ENCODE measurements at places on chromosomes 1 and 21.

DNA sequence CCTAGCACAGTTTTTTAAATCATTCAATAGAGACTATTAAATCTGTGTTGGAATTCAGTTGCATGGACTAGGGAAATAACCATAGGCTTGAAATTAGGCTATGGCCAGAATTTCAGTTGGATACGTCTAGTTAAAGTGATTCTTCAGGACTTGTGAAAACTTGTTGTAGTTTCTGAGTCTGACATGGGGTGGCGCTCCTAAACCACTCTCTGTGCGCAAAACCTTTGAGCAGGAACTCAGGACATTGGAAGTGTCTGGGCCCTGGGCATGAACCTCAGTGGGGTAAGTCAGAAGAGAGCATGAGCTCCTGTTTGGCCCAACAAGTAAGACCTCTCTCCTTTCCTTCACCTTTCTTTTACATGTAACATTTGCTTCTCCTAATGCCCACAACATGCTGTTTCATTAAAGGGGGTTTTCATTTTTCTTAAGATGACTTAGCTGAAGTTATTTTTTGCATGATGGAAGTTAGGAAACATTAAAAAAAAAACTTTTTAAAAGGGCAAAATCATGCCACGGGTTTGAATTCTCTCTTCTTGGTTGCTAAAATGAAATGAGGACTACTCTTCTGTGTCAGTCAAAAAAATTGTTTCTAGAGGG, 17.1 kb upstream of the CCDC190 start:
- DNase-seq = no peak

DNA sequence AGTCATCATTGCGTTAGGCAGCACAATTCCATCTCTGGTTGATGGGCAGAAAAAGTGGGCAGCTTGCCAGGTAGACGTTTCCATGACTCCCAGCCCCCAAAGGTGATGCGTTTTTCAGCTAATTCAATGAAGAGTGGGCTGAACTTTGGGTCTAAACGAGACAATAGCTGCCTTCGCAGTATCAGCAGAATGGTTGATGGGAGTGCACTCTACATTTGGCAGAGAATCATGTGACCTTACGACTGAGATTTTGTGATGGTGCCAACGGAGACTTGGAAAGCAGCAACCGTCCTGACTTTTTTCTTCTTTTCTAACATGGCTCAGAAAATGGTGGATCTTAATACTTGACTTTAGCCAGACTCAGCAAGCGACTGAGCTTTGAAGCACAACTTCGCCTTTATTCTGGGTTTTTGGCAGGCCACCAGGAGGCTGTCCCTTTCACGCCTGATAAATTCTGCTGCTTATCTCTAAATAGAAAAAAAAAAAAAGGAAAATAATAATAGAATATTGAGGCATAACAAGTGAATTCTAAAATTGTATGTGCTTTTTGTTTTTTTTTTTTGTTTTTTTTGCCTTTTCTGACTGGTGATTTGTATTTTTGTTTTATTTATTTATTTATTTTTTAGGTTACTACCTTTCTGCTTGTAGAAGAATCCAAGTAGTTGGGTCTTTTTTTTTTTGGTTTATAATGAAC, 804.8 kb downstream of the USP25 start:
- peak; percentile 47 for DNase-seq

- DNase-seq = no peak
These were observed 27.4 kb upstream of the KIRREL1 start for GRCh38 chr1:157966031-157966537.

DNA sequence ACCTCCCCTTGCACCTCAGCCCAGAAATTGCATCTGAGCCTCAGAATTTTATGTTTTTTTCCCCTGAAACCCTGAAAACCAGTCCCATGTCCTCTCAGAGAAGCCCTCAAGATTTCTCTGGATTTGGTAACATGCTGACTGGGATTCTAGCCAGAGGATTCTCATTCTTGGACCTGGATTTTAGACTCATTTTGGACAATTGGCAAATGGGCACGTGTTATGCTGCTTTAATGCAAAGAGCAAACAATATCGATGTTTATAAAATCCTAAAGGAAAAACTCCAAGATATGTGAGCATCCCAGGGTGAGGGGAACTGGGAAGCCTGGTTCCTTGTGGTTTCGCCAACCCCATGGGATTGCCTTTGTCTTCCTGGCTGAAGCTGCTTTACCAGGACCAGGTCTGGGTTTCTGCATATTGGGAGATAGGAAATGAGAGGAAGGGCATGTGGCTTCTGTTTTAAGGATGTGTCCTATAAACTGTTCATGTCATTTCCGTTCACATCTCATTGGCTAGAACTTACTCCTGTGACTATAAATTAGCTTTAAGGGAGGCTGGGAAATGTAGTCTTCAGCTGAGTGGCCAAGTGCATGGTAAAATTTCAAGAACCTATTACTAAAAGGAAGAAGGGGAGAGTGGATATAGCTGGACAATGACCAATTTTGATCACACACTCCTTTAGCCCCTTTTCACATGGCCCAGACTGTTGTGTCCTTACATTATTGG, 27.2 kb upstream of the BCL10 start:
- DNase-seq = no peak

DNA sequence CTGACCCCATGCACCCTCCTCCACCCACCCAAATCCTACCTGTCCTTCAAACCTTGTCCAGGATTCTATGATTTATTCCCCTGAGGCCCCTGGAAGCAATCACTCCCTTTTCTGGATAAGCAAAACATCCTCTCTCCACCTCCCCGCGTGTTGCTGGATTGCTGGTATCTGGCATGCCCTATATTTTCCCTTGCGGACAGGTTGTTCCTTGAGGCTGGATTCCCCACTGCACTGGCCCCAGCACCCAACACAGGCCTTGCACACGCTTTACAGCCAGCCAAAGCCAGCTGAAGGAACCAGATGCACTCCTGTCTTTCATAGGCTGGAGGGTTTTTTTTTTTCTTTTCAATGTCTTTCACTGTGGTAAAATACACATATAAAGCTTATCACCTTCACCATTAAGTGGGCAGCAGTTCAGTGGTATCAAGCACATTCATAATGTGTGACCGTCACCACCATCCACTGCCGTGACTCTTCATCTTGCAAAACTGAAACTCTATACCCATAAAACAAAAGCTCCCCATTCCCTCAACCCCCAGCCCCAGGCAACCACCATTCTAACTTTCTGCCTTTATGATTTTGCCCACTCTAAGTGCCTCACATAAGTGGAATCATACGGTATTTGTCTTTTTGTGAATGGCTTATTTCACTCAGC, 50.9 kb downstream of the TOR1AIP2 start:
- DNase-seq = no peak

GRCh38 chr21:33386222-33386784, 16.9 kb upstream of the IFNGR2 start:
- no peak for DNase-seq

GRCh38 chr1:1068517-1069055, 5.5 kb downstream of the RNF223 start:
- no peak for DNase-seq

DNA sequence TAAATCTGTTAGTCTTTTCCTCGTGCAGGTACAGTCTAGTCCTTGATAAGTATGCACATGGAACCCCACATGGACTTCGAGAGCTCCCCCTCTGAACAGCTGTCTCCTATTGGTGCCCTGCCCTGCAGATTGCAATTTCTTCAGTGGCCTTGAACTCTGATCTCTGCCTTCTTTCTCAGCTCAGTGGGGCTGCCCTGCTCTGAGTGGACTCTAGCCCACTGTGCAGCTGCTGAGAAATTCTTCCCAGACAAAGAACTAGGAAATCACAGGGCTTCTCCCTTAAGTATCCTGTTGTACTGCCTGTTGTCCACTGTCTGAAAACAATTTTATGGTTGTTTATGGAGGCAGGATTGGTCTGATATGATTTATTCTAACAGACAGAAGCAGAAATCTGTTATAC, 38.2 kb downstream of the ADAM30 start:
- DNase-seq = no peak

DNA sequence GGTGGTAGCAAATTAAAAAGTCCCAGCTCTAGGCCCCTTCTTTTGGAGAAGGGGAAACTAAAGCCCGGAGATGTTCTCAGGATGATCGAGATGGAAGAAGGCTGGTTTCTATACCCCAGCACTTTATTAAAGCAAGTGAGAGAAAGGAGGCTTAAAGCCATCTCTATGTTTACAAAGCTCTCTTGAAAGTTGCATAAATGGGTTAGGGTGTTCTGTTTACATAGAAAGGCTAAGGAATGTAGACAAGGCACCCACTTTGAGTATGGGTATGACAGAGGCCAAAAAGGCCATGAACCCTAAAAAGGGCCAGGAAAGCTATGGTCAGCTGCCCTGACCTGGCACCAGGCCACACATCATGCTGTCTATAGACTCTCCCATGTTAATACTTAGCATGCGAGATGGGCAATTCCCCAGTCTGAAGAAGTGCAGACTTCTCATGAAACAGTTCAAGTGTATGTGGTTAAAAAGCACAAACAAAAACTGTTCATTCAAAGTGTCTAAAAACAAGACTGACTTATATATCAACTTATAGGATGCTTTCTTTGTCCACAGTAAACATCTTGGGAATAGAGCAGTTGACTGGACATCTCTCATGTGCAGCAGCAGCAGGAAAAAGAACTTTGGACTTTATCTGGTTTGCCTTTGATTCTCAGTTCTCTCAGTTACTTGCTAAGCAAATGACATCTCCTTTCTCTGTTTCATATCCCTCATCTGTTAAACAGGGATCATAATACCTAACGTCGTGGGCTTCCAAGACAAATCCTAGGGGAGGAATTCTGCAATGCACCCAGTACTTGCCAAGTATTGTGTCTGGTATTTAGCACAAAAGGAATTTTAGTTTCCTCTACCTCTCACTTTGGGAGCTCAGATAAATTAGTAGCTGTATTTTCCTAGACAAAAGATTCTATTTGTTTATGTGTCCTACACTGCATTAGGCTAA, 521.6 kb downstream of the PLPP3 start:
- DNase-seq = no peak

GRCh38 chr1:187018291-187018690, 189.5 kb downstream of the PLA2G4A start:
- DNase-seq = no peak

GRCh38 chr1:3410142-3410925, 44.1 kb upstream of the ARHGEF16 start:
- peak; percentile 44 for DNase-seq

DNA sequence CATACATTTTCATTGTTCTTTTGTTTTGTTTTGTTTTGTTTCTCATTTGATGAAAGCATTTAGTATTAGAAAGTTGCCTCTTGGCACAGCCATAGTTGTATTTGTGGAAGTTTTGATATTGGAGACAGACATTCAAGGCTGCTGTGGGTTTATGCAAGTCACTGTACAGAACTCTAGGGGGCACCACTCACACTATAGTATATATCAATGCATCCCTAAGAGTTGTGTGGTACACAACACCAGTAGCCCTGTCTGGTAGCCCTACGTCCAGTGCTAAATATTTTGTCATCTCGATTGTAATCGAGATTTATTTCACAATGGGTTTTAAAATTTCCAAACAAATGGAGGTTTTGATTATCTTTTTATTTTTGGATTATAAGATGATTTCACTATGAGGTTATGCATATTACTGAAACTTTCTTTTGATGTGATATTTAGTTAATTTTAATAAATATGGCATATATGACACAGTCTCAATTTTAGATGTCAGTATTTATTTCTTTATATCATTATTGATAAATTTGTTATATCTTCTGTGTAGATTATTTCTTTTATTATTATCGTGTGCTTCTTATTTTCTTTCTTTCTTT, 112.2 kb downstream of the NR5A2 start:
- no peak for DNase-seq

DNA sequence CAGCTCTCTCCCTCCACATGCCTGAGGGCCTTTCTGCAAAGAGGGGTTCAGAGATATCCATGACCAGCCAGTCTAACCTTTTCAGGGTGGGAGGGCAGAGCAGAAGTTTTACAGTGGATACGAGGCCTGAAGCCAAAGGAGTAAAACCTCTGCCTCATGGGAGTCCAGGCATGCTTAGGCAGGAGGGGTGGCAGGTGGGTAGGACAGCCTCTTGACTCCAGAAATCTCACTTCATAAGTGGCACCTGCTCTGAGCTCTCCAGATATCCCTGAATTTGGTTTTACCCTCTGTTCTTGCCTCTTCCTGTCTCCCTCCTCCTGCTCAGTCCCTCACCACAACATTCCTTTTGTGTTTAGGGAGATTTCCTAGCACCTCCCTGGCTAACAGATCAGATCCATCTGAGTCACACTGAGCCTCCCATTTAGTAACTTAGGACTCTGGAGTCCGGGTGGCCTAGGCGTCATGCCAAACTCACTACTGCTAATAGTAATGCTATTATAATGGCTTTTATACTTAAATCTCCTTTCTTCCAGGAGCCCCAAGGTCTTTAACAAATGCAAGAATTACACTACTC, 201.0 kb downstream of the HS2ST1 start:
- DNase-seq = no peak

DNA sequence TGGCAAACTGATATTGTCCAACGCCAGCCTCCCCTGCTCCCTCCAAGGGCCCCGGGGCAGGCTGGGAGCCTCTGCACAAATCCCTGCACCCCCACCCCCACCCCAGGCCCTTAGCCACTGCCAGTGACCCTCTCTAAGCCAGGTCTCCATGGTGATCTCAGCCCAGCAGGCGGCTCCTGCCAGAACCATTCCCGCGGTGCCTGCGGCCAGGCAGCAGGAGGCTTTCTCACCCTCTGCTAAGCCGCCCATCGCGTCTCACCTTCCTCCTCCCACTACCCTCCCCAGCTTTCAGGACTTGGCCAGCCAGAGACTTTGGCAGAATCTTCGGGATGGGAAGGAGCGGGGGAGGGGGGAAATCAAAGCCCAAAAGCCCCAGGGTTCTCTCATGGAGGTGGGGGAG, 46.8 kb upstream of the WASF2 start:
- peak; percentile 89 for DNase-seq

DNA sequence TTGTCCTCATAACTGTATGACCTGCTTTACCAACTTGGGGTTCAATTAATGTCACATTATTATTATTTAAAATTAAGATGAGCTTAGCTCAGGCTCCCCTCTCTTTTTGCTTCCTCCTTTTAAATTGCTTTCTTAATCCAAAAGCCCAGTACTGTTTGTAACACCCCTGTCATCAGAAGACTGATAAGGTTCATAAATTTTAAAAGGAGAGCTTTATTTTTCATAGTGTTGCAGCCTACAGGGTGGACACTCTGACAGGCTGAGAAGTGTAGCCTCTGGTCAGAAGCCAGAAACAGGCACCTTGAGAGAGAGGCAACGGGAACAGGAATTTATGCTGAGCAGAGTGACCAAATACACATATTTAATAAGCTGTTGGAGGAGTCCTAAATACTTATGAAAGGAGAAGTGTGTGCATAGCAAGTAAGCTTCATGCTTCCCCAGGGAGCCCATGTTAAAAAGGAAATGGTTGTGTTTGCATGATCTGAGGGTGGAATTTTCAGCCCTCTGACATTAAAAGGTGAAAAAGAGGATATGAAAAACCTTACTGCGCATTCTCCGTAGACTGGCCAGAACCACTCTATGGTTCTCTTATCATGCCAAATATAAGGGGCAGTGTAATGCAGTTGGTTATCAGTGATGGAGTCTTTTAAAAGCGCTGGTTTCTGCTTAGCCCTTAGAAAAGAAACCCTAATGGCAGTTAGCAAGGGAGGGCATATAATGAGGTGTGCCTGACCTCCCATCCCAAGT, 30.5 kb upstream of the FGGY start:
- no peak for DNase-seq

- no peak for DNase-seq
These were observed 117.7 kb downstream of the SIM2 start for GRCh38 chr21:36816561-36817130.

GRCh38 chr1:46370214-46370633, 23.9 kb upstream of the FAAH start:
- no peak for DNase-seq

- no peak for DNase-seq
These were observed 15.7 kb downstream of the GPR3 start for GRCh38 chr1:27408151-27408550.
